Kidney epithelial cell (primary cell): ENCODE measurements at places on chromosomes 5 and 9. TPM values are rescaled to one million over a fixed set of nuclear protein-coding genes. Genes with fewer than 3 reads are reported as not detected.
A peak's percentile ranks its signal among the peaks of the same experiment; 100 is the strongest.

Gene OR1L6
- total RNA-seq: not detected in 2 replicates

Gene RANBP17
- 7.1 and 10.4 TPM in 2 replicates for total RNA-seq

Gene ENTPD2
- total RNA-seq: 0.21 TPM in 1 of 2 replicates, not detected in the other

Gene AFAP1L1
- 15.3 and 15.5 TPM in 2 replicates for total RNA-seq

Gene NTRK2
- 0.96 and 1.5 TPM in 2 replicates for total RNA-seq

Gene EIF4E1B
- not detected in 2 replicates for total RNA-seq

Gene CDK7
- 50.3 and 52.8 TPM in 2 replicates for total RNA-seq

Gene WDR38
- not detected in 2 replicates for total RNA-seq

Gene NIM1K
- 0.07 and 0.21 TPM in 2 replicates for total RNA-seq

Gene ARID3C
- total RNA-seq: 0.48 and 1.0 TPM in 2 replicates

Gene PRELID2
- 9.4 and 9.7 TPM in 2 replicates for total RNA-seq

Gene DAB2IP
- total RNA-seq: 38.0 and 51.1 TPM in 2 replicates

Gene GPBP1
- total RNA-seq: 45.9 and 50.9 TPM in 2 replicates

Gene PPP1R2B
- total RNA-seq: 0.07 TPM in 1 of 2 replicates, not detected in the other

DNA sequence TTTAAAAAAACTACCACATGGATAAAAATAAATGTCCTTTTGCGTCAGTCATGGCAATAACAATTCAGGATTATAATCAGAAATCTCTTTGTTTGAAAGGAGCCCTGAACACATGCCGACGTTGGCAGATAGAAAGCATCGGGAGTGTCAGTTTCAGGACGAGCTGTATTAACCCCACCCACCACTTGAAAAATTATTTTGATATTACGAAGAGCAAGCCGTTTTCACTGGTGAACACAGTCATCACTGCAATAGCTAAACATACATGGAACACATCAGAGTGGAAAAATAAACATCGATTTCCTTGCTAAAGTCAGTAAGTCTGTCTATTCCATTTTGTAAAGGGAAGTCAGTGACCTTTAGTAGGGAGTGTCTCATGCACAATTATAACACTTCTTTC is 266.4 kb upstream of the FBXL7 start:
- DNase-seq: no peak

GRCh38 chr5:77590347-77590746 is 48.2 kb downstream of the OTP start:
- DNase-seq: no peak

DNA sequence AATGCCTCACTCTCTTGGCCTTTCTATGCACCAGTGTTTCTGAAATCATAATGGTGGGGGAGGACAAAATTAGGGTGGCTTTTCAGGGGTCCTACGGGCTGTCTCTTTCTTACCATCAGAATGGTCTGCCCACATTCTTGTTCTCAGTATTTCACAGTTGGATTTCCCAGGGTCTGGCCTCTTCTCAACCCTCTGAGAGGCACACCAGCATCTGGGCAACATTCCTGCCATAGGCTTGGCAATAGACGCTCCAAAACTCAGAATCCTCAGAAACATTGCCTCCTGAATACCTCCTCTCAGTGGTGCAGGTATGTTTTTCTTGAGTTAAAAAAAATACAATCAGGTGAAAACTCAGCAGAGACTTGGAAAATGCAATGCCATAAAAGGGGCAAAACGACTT is 358.3 kb downstream of the NTRK2 start:
- DNase-seq: no peak

GRCh38 chr5:71892641-71893365 is 173.7 kb downstream of the CARTPT start:
- DNase-seq: no peak

DNA sequence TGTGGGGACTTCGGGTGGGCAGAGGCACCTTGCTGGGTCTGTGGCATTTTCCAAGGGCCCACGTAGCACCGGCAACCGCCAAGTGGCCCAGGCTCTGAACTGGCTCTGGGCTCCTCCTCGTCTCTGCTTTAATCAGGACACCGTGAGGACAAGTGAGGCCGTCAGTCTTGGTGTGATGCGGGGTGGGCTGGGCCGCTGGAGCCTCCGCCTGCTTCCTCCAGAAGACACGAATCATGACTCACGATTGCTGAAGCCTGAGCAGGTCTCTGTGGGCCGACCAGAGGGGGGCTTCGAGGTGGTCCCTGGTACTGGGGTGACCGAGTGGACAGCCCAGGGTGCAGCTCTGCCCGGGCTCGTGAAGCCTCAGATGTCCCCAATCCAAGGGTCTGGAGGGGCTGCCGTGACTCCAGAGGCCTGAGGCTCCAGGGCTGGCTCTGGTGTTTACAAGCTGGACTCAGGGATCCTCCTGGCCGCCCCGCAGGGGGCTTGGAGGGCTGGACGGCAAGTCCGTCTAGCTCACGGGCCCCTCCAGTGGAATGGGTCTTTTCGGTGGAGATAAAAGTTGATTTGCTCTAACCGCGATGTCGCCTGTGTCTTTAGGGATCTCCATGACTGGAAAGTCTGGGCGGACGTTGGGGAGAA is 5.8 kb downstream of the DPP7 start:
- no peak for DNase-seq

DNA sequence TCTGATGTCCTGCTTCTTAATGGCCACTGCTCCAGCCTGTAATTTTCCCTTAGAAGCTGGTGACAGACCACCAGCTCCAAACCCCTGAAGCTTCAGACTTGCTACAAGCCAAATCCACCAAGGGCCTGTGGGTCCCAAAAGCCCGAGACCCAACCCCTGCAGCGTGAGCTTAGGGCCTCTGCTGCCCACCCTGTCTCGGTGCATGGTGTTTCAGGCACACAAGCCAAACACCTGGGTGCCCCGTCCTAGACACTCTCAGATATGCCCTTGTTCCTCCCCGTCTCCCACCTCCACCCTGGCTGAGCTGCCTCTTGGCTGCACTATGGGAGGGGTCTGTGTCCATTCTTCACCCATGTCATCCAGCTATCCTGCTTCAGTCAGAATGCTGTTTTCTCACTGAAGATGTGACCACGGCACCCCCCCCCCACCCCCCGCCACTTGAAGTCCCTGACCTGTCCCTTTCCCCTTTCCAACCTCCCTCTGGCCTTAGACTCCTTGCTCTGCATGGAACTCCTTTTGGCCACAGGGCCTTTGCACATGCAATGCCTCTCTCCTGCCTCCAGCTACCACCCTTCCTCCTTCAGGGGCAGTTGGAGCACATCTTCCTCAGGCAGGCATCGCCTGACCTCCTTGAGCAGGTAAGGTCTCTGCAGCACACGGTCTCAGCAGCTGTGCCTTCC is 55.8 kb downstream of the ZNF354C start:
- no peak for DNase-seq

- peak; percentile 5 for DNase-seq
Observed at GRCh38 chr9:110217656-110218099, 9.7 kb upstream of the C9orf152 start.

- DNase-seq: no peak
Observed at GRCh38 chr5:59123595-59124561, 541.0 kb downstream of the RAB3C start.

- DNase-seq: no peak
Observed at GRCh38 chr9:133112663-133113026, 8.4 kb downstream of the RALGDS start.

GRCh38 chr9:115596746-115597080 is 478.8 kb upstream of the TNC start:
- DNase-seq: no peak

- no peak for DNase-seq
Observed at GRCh38 chr5:179203248-179203647, 142.0 kb downstream of the ADAMTS2 start.

- no peak for DNase-seq
Observed at GRCh38 chr9:1890816-1891215, 124.3 kb upstream of the SMARCA2 start.

DNA sequence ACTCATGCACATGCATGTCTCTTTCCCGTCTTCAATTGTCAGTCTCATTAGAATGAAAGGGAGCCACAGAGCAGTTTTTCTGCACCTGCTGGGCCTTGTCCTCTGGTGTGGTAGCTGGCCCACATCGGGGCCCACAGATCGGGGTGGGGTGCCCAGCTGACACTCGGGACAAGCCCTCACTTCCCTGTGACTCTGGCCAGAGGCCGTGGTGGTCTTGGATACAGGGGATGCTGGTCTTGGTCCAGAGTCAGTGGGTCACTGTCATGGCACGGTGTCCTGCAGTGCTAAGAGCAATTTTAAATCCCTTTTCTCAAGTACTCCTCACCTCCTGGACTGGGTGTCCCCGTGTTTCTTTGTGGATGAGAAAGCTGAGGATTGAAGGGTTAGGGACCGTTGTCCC is 193.2 kb downstream of the CACNA1B start:
- no peak for DNase-seq

DNA sequence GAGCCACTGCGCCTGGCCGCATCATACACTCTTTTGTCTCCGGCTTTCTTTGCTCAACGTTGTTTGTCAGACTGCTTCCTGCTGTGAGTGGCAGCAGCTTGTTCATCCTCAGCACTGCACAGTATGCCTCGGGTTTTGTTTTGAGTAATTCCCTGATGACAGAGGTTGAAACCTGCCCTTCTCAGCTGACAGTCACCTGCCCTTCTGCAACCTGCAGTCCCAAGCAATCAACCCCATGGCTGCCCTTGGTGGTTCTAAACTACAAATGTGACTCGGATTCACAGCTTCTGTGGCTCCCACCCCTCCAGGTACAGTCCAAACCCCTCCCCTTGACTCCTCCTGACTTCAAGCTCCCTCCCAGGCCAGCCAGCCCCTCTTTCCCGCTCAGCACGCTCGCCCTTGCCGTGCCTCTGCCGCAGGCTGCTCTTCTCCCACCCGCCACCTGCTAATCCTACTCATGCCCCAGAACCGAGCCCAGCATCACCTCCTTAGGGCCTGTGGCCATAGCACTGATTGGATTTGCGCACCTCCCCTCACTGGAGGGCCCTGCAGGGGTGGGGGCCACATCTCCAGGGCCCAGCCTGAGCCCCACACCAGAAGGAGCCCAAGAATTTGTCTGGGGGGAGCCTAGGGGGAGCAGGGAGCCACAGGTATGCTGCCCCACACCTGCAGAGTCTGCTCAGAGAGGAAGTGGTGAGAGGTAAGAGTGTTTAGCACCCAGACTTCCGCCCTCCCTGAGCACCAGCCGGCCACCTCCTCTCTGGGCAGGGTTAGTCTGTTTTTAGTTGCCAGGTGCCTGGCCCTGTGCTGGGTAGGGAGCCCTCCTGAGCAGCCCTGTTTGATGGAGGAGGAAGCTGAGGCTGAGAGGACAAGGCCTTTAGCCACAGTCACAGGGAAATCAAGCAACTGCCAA is 10.1 kb downstream of the EEIG1 start:
- no peak for DNase-seq

DNA sequence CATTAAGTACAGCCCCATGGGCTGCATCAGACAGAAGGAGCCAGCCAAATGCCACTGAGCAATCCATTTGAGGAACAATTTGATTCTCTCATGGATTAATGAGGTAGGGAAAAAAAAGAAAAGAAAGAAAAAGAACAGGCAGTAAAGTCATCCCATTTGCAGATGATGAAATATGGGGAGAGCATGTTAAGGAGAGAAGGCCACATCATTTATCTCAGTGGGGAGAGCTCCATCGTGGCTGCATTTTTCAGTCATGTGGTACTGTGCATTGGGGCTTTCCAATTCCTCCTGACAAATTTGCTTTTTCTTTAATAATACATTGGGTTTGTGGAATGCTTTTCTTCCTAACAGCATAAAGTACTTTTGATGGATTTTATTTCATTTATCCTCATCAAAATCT is 375.2 kb upstream of the TLE4 start:
- no peak for DNase-seq

GRCh38 chr5:163544836-163545235 is 39.4 kb downstream of the MAT2B start:
- no peak for DNase-seq

DNA sequence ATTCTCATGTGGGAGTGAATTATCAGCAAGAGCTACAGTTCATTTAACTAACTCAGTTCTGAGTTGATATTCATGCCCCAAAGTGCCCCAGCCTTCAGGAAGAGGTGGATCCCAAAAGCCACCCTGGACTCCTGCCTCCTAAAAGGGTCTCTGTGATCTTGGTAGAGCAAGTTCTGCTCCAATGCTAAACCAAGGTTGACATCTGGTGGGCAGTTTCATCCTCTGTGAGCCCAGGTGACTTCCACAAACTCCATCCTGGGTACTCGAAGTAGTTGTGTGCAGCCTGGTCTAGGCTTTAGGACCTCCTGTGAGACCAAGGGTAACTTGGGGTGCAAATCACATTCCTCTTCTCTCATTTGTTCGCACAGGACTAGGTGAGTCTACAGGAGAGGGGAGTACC is 816.8 kb downstream of the MTRR start:
- DNase-seq: no peak

DNA sequence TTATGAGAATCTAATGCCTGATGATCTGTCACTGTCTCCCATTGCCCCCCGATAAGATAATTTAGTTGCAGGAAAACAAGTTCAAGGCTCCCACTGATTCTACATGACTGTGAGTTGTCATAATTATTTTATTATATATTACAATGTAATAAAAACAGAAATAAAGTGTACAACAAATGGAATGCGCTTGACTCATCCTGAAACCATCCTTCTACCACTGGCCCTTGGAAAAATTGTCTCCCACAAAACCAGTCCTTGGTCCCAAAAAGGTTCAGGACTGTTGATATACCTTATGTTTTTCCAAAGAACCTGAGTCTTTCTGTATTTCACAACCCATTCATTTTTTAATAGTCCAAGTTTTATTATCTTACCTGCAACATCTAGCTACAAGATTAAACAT is 403.5 kb downstream of the TAF11L14 start:
- no peak for DNase-seq

DNA sequence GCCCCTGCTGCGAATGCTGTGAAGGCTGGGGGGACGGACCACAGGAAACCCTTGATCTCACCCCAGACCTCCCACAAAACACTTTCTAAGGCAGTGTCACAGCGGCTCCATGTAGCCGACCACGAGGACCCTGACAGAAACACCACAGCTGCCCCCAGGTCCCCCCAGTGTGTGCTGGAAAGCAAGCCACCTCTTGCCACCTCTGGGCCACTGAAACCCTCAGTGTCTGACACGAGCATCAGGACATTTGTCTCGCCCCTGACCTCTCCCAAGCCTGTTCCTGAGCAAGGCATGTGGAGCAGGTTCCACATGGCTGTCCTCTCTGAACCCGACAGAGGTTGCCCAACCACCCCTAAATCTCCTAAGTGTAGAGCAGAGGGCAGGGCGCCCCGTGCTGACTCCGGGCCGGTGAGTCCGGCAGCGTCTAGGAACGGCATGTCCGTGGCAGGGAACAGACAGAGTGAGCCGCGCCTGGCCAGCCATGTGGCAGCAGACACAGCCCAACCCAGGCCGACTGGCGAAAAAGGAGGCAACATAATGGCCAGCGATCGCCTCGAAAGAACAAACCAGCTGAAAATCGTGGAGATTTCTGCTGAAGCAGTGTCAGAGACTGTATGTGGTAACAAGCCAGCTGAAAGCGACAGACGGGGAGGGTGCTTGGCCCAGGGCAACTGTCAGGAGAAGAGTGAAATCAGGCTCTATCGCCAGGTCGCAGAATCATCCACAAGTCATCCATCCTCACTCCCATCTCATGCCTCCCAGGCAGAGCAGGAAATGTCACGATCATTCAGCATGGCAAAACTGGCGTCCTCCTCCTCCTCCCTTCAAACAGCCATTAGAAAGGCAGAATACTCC is 84.7 kb downstream of the GOLPH3 start:
- DNase-seq: no peak

GRCh38 chr5:111266491-111266890 is 42.3 kb downstream of the CAMK4 start:
- DNase-seq: no peak

- no peak for DNase-seq
Observed at GRCh38 chr9:70421272-70422180, 7.1 kb upstream of the KLF9 start.
